ENCODE measurements at places on chromosomes 11 and 22.

DNA sequence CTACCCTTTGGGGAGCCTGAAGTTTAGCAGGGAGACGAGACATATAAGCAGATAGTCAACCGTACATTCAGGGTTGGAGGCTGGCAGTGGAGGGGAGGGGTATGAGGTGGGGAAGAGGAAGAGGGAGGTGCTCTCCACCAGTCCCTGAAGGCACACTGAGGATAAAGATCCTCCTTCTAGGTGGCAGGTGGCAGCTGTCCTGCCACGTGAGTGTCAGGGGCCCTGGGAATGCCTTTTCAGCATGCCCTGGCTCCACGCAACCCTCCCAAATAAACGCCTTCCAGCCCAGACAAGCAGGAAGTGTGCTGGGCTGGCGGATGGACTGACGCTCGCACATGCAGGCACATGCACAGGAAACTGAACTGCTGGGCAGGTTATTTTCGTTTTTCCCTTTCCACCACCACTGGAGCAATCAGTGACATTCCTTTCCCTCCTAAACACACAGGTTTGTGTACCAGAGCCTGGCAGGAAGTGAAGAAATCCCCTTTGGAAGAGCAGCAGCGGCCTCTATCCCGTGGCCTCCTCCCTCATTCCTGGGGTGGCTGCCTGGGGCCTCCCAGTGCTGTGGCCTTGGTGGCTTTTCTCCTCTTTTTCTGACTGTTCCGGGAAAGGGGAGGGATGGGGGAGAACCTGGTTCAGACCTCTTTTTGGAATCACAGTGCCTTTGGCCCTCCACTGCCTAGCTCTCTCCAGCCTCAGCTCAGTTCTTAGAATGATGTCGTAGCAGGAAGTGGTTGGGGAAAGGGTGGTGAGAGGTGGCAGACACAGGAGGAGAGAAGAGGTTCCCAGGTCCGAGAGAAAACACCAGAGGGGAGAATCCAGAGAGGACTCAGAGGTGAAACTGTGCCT is 157.0 kb upstream of the TIMP3 start:
- DNase-seq = no peak

DNA sequence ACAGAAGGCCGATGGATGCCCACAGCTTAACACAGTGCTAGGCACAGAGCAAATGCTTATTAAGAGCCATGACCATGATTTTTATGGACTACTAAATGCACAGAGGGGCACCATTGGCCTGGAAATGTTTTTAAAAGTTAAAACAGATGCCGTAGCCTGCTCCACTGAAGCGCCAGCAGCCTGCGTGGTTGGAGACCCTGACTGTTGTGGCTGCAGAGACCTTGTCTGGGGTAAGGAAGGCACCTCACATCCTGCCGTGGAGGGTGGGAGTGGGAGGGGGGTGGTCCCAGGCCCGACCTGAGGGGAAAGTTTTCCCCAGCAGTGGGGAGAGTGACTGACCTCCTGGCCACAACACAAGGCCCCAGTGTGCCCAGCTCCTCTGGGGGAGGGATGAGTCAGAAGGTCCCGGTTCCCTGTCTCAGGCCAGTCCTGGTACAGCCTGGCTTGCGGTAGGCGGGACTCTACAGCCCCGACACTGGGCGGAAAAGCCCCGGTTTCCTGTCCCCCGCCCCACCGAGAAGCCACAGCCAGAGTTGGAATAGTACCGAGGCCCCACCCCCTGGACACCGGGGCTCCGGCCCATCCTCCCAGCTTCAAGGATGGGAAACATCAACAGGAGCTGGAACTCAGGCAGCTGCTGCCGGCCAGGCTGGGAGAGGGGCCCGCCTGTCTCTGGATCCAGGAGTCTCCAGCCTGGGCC is 7.0 kb downstream of the CHST1 start:
- DNase-seq = no peak

GRCh38 chr11:67983951-67984350 is 19.9 kb downstream of the UNC93B1 start:
- no peak for DNase-seq

DNA sequence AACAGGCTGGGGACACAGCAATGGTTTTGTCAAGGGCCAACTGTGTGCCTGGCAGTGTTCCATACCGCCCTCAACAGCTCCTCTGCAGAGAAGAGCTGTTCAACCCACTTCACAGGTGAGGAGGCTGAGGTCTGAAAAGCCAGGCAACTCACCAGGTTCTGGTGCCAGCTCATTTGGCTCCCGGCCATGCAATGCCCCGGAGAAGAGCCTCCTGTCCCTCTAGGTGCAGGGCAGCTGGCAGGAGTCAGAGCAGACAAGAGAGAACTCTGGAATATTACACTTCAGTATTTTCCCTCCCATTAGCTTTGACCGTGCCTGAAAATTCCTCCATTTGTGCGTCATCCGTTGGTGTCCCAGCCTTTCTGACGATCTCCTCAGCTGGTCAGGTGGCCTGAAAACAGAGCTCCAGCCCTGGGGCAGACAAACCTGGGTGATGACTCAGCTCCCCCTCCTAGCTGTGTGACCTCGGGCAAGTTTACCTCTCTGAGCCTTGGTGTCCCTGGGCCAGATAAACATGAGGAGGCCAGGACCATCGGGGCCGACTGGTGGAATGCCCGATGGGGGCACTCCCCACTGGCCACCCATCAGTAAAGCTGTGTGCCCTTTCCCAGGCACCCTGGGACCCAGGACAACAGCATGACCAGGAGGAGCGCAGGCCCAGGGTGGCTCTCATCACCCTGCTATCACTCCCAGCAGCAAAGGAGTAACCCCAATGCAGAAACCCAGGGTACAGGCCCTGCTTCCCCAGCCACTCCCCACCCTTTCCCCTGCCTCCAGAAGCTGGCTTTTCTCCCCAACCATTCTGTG is 9.6 kb upstream of the C1QTNF6 start:
- DNase-seq = no peak

DNA sequence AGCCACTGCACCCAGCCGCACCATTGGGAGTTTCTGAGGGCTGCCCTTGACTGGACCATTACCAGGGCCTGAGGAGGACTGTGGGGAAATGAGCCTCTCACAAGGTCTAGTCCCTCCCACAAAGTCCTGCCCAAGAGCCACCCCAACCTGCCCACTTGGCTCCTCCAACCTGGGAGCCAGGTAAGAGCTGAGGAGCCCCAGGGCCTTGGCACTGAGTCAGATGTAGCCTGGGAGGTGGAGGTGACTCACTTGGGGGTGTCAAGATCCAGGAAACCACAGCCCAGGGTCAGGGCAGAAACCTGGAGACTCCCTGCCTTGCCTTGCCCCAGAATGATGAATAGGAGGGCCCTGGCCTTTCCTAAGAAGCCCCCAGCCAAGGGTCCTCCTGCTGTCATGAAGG is 25.8 kb upstream of the P2RY2 start:
- no peak for DNase-seq

GRCh38 chr11:126336671-126337101 is 18.8 kb upstream of the ST3GAL4 start:
- DNase-seq = no peak

GRCh38 chr11:128927108-128927461 is 15.6 kb downstream of the TP53AIP1 start:
- no peak for DNase-seq

DNA sequence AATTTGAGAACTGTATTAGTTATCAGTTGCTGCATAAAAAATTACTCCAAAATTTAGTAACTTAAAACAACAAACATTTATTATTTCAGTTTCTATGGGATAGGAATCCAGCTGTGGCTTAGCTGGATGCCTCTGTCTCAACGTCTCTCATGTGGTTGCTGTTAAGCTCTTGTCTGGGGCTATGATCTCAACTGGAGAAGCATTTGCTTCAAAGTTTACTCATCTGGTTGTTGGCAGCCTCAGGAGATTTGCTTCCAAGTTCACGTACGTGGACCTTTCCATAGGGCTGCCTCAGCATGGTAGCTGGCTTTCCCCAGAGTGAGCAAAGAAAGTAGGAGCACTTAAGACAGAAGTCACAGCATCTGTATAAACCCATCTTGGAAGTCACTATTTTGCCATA is 144.9 kb upstream of the SESN3 start:
- no peak for DNase-seq

DNA sequence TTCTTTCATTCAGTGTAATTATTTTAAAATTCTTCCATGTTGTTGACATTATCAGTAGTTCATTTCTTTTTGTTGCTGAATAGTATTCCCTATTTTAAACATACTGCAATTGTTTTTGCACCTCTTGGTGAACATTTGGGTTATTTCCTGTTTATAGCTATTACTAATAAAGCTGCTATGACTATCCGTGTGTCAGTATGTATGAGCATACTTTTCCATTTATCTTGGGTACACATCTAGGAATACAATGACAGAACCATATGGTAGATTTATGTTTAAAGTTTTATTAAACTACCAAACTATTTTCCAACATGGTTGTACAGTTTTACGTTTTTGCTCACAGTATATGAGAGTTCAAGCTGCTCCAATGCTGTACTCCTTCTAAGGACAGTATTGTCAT is 22.0 kb upstream of the FIBIN start:
- DNase-seq = no peak

DNA sequence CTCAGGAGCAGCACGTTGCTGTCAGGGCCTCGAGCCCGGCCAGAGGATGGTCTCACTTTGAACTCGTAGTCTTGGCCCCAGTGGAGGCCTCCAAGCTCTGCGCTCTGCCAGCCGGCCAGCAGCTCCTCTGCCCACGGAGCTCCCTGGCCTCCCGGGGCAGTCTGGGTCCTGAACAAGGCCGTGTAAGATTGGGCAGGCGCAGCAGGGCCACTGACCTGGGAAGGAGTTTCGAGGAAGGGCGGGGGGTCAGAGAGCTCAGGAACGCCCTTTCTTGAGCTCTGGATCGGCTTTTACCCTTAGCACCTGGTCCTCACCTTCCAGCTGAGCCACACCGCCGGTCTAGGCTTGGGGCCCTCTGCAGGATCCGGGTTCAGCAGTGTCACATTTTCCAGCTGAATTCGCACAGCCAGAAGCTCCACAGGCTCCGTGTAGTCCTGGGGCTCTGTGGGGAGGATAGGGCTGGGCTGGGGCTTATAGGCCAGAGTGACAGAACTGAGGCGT is 2.1 kb downstream of the ROBO4 start:
- DNase-seq = no peak

GRCh38 chr11:10606536-10607208 is 38.2 kb upstream of the LYVE1 start:
- no peak for DNase-seq

- DNase-seq = no peak
These were observed 5.5 kb downstream of the FAM111B start for GRCh38 chr11:59112494-59112893.

- no peak for DNase-seq
These were observed 14.6 kb downstream of the TRMU start for GRCh38 chr22:46350121-46350520.

DNA sequence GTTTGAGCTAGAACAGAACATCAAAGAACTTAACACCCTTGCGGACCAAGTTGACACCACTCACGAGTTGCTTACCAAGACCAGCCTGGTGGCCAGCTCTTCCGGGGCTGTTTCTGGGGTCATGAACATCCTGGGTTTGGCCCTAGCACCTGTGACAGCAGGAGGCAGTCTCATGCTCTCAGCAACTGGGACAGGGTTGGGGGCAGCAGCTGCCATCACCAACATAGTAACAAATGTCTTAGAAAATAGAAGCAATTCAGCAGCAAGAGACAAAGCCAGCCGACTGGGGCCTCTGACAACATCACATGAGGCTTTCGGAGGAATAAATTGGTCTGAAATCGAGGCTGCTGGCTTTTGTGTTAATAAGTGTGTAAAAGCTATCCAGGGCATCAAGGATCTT is 8.7 kb downstream of the APOL5 start:
- DNase-seq = no peak

- DNase-seq = no peak
These were observed 127.2 kb upstream of the ALX4 start for GRCh38 chr11:44437122-44437521.

GRCh38 chr11:128704517-128704916 is 10.6 kb downstream of the FLI1 start:
- DNase-seq = no peak

GRCh38 chr11:92711926-92712325 is 257.5 kb upstream of the MTNR1B start:
- no peak for DNase-seq

GRCh38 chr11:91653079-91653754 is 571.4 kb upstream of the FAT3 start:
- DNase-seq = no peak

GRCh38 chr11:124108156-124108555 is 7.1 kb upstream of the VWA5A start:
- no peak for DNase-seq

GRCh38 chr11:11477695-11478420 is 124.8 kb upstream of the CSNK2A3 start:
- DNase-seq = no peak

DNA sequence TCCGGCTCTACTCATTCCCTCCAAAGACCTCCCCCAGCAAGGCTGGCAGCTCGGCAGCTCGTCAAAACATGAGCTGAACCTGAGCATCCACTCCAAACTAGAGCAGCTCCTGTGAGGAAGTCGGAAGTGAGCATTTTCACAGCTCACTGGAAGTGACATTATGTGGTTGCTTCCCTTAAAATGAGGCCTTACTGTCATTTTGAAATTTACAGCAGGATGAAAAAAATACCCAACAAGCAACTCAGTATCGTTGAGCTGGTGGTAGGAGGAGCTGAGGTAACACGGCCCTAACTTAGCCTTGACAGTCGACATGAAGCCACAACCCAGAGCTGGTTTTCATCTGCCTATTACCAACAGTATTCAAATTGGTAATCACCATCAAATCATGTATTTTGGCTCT is 38.0 kb upstream of the ARFGAP3 start:
- no peak for DNase-seq

DNA sequence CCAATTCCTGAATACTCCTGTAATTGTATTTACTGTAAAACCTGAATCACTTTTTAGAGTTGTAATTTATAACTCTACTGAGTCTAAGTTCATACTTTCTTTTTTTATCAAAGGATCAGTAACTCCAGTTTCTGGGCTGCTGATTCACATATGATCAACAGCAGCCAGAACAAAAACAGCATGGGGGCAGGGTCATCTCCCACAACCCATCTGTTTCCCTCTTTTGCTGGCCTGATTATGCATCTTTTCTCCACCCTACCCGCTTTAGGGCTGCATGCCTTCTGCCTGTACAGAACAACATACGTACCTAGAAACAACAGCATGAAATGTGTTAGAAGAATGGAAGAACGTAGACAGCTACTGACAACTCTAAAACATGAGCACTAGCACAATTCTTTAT is 76.0 kb downstream of the MRTFA start:
- DNase-seq = no peak

DNA sequence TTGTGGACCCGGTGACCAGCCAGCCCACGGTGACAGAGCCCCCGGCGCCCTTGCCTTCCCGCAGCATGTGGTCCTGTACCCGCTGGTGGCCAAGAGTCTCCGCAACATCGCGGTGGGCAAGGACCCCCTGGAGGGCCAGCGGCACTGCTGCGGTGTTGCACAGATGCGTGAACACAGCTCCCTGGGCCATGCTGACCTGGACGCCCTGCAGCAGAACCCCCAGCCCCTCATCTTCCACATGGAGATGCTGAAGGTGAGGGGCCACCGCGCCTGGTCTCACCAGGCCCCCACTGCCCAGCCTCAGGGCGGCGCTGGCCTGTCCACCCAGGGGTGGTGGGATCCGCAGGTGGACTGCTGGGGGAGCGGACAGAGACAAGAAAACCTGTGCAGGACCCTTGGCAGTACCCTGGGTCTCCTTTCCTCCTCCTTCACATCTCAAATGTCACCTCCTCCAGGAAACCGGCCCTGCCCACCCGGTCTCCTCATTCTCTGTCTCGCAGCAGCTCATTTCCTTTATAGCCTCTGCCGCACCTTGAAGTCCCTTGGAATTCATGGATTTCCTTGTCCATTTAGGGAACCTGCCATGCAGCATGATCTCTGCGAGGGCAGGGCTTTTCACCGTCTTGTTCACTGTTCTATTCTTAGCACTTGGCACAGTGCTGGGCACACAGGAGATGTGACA is 6.5 kb downstream of the AIP start:
- no peak for DNase-seq

- DNase-seq = no peak
These were observed 1.5 kb downstream of the SHANK3 start for GRCh38 chr22:50674130-50674500.

All from effector CD4-positive, alpha-beta T cell (primary cell).